Foreskin keratinocyte (primary cell): ENCODE measurements at places on chromosomes 3 and 15.

GRCh38 chr3:142021127-142021526 is 128.2 kb downstream of the TFDP2 start:
- no peak for DNase-seq

- no peak for DNase-seq
Observed at GRCh38 chr15:44015545-44016305, 179.3 kb downstream of the FRMD5 start.

DNA sequence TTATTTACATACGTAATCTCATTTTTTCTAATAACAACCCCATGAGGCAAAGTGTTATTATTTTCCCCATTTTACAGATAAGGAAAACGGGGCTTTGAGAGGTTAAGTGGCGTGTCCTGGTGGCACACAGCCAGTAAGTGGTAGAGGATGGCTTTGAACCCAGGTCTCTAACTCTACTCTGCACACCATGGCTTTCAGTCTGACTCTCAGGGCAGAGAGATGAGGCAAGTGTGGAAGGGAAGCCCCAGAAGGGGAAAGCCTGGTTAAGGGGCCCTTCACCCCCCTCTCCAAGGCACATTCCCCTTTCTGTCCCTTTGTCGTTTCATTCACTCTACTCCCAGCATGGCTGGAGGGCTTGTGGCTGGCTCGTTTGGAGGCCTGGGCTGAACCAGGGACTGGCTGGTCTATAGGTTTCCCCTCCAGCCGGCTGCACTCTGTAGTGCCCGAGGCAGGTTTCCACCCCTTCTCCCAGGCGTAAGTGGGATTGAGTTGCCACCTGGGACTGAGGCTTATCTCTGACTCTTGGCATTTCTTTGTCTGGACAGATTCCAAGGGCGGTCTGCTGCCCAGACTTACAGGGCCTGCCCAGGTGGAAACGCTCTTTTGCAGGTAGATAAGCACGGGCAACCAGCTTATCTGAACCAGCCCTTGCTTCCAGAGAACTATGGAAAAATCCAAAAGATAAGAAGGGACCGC is 12.1 kb downstream of the SEMA4B start:
- peak; percentile 48 for DNase-seq

- peak; percentile 11 for DNase-seq
Observed at GRCh38 chr3:120615847-120616609, 19.9 kb downstream of the NDUFB4 start.

GRCh38 chr15:41943543-41944312 is 28.6 kb downstream of the EHD4 start:
- DNase-seq = no peak

DNA sequence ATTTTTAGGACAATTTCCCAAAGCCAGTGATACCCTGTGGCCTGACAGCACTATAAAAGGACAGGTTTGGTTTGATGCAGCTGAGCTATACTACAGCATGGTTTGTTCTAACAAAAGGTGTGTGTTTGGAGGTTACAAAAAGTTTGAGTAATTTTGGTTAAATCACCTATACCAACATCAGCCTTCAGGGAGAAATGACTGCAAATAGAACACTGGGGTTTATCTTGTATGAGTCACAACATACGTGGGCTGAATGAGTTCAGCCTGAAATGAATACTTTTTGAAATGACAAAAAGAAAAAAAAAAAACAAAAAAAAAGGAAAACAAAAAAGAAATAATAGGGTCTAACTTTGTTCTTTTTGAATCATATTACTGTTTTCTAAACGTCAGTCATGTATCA is 345.7 kb downstream of the CNTN3 start:
- no peak for DNase-seq

- no peak for DNase-seq
Observed at GRCh38 chr3:174111776-174112175, 714.2 kb downstream of the NLGN1 start.

GRCh38 chr15:47998619-47999019 is 122.2 kb upstream of the SLC24A5 start:
- DNase-seq = no peak

DNA sequence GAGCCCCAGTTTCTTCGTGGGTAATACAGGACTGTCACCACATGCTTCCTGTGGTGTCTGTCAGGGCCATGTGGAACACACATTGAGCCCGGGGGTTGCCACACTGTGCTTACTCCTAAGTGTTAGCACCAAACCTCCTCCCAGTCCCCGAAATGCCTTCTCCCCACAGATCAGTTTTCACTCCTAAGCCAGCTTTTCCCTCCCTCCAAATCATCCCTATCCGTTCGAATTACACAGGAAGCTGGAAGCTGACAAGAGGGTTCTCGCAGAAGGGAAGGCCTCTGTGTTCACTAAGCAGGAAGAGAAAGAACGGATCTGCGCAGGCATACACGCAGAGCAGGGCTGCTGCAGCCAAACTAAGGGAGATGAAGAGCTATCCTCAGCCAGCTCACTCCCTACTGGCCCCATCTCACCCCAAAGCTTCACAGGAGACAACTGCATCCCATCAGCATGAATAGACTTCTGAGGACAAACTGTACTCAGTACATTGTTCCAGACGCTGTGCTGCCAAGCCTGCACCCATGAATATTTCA is 32.3 kb downstream of the XXYLT1 start:
- no peak for DNase-seq

DNA sequence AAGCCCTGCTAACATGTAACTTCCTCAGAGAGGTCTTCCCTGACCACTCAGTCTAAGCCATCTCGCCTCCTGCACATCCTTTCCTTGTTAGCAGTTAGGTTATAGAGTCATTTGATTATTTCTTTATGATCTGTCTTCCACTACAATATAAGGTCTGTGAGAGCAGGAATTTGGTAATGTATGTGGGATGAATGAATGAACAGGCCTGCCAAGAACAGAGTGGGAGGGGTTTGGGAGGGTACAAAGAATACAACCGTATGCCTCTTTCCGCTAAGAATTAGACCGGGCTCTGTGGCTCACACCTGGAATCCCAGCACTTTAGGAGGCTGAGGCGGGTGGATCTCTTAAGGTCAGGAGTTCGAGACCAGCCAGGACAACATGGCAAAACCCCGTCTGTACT is 32.4 kb upstream of the MYO1E start:
- no peak for DNase-seq

- DNase-seq = no peak
Observed at GRCh38 chr15:99707473-99708270, 25.6 kb downstream of the LYSMD4 start.
